Epithelial cell of proximal tubule (primary cell): ENCODE measurements at places on chromosomes 1 and 21.

DNA sequence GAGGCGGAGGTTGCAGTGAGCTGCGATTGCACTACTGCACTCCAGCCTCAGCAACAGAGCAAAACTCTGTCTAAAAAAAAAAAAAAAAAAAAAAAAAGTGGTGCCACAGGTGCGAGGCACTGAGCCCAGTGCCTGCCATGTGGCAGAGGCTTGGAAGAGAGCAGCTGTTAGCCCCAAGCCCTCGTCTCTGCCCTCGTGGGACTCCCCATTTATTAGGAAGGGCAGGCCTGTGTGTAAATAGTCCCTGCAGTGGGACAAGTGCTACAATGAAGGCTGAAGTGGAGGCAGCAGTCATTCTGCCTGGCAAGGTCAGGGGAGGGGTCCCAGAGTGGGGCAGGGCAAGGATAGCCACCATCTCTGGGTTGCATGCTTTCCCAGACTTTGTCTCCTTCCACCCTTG lies 6.5 kb downstream of the RPS6KA1 start:
- DNase-seq: no peak

- DNase-seq: no peak
Measured at GRCh38 chr21:45095505-45095904, 21.1 kb downstream of the ADARB1 start.

GRCh38 chr1:172401477-172401876 lies 19.0 kb upstream of the C1orf105 start:
- no peak for DNase-seq

- DNase-seq: no peak
Measured at GRCh38 chr21:15309022-15309590, 244.3 kb upstream of the NRIP1 start.

DNA sequence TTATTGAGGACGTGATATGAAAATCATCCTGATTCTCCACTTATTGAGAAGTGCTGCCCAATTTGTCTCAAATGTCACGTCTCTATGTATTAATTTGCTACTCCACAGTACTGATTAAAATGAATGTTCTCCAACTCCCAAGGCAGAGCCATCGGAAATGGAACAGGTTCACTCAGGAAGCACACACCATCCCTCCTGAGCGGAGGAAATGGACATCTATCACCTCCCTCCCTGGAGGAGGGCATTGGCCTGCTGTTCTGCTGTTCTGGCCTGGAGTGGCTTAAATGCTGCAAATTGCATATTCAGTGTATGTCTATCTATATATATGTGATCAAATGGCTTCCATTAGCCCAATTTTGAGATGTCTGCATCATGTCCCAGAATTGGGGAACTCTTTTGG lies 140.5 kb downstream of the CSMD2 start:
- DNase-seq: no peak

GRCh38 chr1:67889953-67890567 lies 56.8 kb upstream of the GNG12 start:
- peak; percentile 52 for DNase-seq

- no peak for DNase-seq
Measured at GRCh38 chr1:1556505-1556904, 16.1 kb upstream of the TMEM240 start.
